ENCODE measurements at places on chromosomes 7 and 10. TPM values are rescaled to one million over a fixed set of nuclear protein-coding genes. Genes with fewer than 3 reads are reported as not detected.

The KLF14 gene
- polyA plus RNA-seq = 0.02 TPM

DNA sequence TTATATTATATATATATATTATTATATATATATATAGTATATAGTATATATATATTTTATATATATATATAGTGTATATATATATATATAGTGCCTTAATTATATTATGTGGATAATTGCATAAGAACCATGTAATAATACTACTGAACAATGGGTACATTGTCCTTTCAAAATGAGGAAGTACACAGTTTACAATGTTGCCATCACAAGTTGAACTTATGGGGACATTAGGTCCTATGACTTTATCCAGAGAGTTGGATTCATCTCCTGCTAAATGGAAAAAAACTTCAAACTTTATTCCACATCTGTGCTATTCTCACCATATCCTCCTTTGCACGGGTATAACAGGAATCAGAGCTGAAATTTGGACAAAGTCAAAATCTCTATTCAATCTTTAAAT lies 105.0 kb upstream of the AGR3 start:
- no peak for DNase-seq
- H3K27ac ChIP-seq = no peak overlapping the region
- no peaks in the 10 kb centered on the region for H3K27me3 ChIP-seq
- no peak overlapping the region for H3K4me3 ChIP-seq
- H3K36me3 ChIP-seq = no peaks in the 10 kb centered on the region
- H3K4me1 ChIP-seq = no peaks in the 10 kb centered on the region

The RBP4 gene
- polyA plus RNA-seq = 3.1 TPM

DNA sequence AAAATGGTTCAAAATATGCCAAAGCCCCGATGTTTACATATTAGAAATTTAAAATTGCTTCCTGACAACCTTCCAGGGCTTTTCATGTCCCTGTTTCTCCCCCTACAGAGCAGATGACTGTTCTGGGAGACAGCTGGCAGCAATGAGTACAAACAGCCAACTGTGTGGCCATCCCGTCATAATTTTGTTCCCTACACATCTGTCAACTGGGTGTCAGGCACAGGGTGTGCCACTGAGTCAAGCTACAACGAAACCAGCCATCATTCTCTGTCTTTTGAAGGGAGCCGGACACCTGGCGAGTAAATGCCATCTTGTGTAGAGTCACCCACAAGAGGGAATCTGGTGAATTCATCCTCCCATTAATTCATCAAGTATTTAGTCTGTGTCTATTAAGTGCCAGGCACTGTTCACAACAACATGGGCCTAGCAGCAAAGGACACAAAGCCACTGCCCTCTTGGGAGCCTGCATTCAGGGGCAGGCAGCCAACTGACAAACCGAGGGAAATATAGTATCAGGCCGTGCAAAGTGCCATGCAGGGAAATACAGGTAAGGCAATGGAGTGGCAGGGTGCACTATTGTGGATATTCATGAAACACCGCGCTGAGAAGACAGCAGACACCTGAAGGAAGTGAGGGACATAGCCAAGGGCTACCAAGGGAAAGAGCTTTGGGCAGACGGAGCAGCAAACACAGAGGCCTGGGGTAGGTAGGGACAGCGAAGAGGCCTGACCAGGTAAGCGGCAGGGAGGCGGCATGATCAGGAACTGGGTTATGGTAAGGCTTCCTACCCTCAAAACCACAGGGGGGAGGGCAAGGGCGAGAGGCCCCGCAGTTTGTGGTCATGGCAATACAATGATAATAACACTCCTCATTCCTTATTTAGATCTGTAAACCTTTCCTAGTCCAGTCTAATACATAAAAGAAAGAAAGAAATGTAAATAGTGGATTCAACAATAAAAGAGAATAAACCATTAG lies 213.6 kb downstream of the FAM107B start:
- DNase-seq = no peak
- no peak overlapping the region for H3K4me3 ChIP-seq
- no peaks in the 10 kb centered on the region for H3K27me3 ChIP-seq
- peak overlapping the region; percentile 54 for H3K27ac ChIP-seq

The PLXDC2 gene
- polyA plus RNA-seq = 7.1 TPM

DNA sequence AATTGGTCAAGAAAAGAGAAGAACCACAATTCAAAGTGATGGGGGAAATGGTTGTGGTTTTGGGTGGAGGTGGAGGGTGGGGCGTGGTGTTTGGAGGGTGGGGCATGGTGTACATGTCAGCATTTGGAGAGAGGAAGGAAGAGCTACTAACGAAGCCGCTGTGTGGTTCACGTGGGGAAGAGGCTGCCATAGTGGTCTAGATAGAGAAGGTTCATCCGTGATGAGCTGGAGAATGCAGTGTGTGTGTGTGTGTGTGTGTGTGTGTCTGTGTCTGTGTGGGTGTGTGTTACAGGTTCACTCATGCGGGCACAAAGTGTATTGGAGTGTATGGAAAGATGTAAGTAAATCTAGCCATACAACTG lies 6.1 kb upstream of the VCL start:
- no peak overlapping the region for H3K4me3 ChIP-seq
- peak overlapping the region; percentile 47 for H3K27ac ChIP-seq
- no peaks in the 10 kb centered on the region for H3K36me3 ChIP-seq
- no peaks in the 10 kb centered on the region for H3K27me3 ChIP-seq
- peak; percentile 41 for DNase-seq
- H3K4me1 ChIP-seq = peaks cover 5% of the 10 kb centered on the region

- H3K4me1 ChIP-seq = no peaks in the 10 kb centered on the region
- no peak overlapping the region for H3K27ac ChIP-seq
- H3K4me3 ChIP-seq = no peak overlapping the region
- H3K36me3 ChIP-seq = no peaks in the 10 kb centered on the region
- no peak for DNase-seq
Measured at GRCh38 chr10:118913825-118914224, 115.7 kb upstream of the NANOS1 start.

DNA sequence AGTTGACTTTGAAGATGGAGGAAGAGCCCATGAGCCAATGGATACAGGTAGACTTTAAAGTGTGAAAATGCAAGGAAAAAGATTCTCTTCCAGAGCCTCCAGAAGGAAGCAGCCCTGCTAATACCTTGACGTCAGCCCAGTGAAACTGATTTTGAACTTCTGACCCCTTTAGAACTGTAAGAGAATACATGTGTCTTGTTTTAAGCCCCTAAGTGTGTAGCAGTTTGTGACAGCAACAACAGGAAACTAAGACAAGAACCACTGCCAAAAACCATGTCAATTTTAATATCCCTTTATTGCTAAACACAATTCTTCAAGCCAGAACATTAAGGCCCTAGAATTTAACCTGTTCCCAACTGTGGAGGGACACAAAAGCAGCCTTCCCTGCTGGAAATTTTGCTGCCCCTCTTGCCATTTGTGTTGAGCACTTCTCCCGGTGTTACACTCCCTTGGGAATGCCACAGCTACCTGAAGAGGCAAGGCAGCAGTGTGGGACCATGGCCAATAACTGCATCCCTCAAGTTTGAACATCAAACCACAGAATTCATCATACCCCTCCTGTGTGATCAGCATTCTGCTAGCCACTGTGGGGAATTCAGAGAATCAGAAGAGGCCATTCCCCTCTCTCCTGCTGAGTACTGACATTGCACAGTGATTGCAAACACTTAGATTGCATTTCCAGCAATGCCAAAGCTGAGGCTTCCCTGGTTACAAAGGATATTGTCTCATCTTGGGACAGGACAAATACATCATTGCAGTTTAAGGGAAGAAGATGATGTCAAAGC lies 12.3 kb upstream of the CCDC172 start:
- no peak overlapping the region for H3K4me3 ChIP-seq
- H3K36me3 ChIP-seq = no peaks in the 10 kb centered on the region
- no peak for DNase-seq
- H3K27me3 ChIP-seq = no peaks in the 10 kb centered on the region
- H3K27ac ChIP-seq = no peak overlapping the region

The GPR15LG gene
- polyA plus RNA-seq = 7.7 TPM

The UNC5B gene
- polyA plus RNA-seq = 2.2 TPM

The ITIH5 gene
- polyA plus RNA-seq = 1.8 TPM

GRCh38 chr7:136687693-136688322 lies 180.6 kb upstream of the CHRM2 start:
- H3K27me3 ChIP-seq = no peaks in the 10 kb centered on the region
- no peaks in the 10 kb centered on the region for H3K36me3 ChIP-seq
- H3K4me3 ChIP-seq = no peak overlapping the region
- peak; percentile 6 for DNase-seq

DNA sequence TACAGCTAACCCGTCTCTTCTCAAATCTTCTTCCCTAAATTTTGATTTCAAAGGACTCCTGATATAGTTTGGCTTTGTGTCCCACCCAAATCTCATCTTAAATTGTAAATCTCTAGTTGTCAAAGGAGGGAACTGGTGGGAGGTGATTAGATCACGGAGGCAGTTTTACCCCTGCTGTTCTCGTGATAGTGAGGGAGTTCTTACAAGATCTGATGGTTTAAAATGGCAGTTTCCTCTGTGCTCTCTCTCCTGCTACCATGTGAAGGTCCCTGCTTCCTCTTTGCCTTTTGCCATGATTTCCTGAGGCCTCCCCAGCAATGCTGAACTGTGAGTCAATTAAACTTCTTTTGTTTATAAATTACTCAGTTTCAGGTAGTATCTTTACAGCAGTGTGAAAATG lies 269.3 kb downstream of the POLR1F start:
- no peak overlapping the region for H3K27ac ChIP-seq
- no peaks in the 10 kb centered on the region for H3K27me3 ChIP-seq
- H3K4me3 ChIP-seq = no peak overlapping the region
- no peaks in the 10 kb centered on the region for H3K4me1 ChIP-seq
- H3K36me3 ChIP-seq = no peaks in the 10 kb centered on the region

The ZNF735 gene
- polyA plus RNA-seq = not detected
